ENCODE measurements at places on chromosomes 3 and 15.

DNA sequence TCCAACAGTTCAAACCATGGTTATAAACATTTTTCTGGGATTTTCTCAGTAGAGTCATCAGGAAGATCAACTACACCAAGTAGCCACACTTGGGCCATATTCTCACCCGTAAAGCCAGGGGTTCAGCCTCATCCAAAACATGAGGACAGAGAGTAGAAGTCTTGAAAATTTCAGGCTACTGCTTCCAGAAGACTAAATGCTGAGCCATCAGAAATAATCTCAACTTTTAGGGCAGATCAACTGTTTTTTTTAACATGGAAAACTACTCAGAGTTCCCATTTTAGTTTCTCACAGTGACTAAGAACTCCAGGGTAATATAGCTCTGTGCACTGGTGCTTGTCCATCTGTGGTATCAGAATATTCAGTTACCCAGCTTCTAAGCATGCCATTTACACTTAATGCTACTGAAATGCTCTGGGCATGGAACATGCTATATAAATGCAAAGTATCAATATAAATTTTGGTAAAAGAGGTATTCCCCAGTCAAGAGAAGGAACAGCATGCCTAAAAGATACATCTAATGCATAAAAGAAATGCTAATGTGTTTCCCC, 300.1 kb upstream of the LRRN1 start:
- no peak for DNase-seq

DNA sequence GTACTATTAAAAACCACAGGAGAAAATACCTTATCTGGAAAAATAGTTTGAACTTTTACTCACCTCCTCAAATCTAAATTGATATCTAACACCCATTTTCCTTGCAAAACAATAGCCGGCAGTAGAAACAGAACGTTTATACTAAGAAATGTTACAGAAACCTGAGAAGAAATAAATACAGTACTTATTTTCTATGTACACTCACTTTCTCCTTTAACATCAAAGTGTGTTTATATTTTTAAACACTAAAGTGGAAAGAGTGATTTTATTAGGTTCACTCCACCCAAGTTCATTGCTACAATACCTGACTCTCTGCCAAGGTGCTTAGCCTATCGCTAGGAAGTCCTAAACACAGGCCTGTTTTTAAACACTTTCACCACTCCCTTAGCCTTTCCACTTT, 87.8 kb upstream of the TJP1 start:
- DNase-seq: no peak

DNA sequence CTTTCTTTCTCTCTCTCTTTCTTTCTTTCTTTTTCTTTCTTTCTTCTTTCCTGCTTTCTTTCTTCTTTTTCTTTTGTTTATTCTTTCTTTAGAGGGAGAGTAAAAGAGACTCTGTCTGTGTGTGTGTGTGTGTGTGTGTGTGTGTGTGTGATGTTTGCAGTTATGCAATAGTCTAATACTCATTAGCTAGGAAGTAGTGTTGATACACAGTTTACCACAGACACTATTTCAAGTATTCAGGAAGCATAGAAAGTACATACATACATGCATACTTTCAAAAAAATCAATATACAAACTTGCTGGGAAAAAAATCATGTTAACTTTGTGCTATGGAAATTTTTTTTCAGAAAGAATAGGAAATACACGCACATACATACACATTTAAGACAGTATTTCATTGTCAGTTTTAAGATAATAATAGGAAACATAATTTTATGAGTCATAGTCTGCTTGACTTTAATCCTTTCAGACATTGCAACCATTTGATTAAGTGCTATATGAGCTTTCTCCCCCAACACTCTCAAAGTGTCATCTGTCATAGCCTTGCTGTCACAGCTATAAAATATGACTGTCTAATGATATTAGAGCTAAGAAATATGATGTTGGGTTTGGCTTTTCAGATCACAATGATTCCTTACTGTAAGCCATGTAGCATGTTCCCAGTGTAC, 74.9 kb upstream of the EPHA3 start:
- no peak for DNase-seq

DNA sequence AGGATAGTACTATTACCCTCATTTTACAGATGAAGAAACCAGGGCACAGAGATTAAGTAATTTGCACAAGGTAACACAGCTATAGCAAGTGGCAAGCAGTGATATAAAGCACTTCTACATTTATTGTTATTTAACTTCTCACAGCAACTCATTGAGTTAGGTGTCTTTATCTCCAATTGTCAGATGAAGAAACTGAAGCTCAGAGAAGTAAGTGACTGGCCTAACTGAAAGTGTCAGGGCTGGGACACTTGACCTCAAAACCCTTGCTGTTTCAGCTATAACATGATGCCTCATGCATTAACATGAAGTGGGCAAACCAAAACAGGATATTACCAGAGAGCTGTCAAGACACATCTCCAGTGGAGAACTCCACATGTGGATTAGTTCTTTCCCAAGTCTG, 65.8 kb upstream of the LEKR1 start:
- no peak for DNase-seq

DNA sequence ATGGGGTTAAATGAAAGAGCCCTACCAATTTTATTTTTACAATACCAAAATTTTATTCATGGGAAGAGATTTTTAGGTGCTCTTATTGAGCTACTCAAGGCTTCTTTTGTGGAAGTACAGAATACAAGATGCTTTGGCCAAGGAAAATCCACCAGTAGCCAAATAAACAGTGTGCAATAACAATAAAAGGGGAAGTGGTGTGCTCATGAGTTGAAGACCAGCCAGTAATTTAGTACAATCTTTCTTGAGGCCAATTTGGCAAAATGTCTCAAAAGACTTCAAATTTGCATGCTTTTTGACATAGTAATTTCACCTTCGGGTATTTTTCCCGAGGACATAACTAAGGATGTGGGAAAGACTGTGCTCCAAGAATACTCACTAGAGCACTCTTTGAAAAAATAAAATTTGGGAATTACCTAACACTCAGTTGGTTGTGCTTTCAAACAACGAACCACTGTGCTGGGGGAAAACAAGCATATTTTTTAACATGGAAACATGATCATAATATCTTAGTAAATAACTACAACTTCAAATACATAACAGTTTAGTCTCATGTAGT, 294.0 kb downstream of the DIPK2A start:
- DNase-seq: no peak

DNA sequence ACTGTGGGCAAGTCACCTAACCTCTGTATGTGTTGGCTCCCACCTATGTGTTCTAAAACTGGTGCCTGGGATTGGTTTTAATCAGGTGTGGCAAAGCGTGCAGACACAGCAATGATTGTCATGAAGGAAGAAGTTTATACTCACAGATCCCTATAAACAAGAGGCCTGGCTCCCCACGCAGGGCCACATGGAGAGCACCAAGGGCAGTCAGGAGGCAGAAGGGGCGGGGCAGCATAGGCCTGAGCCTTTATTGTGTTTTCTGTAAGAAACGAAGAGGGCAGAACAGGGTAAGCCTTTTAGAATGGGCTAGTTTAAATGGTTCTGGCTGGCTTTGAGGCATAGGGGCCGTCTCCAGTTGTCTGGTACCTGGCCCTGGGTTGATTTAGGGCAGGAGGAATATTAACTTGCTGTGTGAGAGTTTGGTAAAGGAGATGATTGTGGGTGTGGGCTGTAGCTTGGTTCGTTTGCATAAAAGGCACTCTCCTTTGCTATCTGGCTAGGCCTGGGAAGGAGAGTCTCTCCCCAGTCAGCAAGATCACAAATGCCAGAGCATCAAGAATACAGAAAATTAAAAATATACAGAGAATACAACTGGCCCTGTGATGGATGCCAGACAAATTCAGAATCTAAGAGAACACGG, 2.2 kb upstream of the FBXW12 start:
- peak; percentile 16 for DNase-seq

DNA sequence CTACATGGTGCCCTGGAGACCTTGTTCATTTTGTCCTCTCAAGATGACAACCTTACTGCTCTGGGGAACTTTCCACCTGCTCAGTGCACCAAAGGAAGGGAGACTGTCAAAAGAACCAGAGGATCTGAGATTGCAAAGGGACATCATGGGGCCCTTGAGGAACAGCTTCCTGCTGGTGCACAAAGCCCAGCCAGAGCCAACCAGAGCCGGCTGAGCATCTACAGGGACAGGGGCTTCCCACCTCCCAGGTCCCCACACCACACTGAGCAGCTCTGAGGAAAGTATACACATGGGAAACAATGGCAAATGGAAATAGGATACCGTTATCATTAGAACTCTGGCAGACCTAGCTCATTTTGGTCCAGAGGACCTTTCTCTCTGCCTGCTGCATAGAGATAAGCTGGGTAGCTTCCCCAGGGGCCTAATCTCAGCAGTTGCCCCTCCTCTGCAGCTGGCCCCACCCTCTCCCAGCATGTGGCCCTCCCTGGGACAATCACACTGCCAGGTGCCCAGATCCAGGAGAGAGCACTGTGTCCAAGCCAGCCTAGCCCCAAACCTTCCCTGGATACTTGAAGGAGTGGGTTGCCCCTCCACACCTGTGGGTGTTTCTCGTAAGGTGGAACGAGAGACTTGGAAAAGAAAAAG, 123.4 kb upstream of the PRR20G start:
- DNase-seq: peak; percentile 78

- DNase-seq: peak; percentile 28
Measured at GRCh38 chr3:131147534-131147933, 120.9 kb downstream of the NEK11 start.

- DNase-seq: no peak
Measured at GRCh38 chr15:48596415-48596814, 49.1 kb downstream of the FBN1 start.

- peak; percentile 8 for DNase-seq
Measured at GRCh38 chr3:3800685-3801493, 1.7 kb downstream of the LRRN1 start.

DNA sequence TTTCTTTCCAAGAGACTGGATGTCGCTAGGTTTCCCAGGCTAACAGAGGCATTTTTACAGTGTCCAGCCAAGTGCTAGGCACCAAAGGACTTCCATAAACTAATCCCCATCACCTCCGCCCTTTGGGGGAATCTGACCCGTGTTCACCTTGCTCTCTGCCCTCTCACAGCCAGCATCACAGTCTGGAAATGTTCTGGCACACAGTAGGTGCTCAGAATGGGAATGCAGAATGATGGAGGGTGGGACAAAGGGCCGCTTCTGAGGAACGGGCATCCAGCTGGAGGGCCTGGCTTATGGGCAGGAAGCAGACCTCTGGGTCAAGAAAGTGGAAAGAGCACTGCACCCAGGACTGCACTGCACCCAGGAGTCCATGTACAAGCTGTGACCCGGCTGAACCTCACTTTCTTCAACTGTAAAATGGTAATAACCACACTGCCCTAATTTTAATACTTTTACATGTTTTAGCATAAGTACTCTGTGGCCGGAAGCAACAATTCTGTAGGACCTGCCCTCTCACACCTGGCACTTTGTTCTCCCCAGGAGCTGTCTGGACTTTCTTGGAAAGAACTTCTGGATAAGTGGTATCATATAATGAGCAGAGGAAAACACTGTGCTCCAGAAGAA, 901 bp upstream of the NMB start:
- DNase-seq: no peak

GRCh38 chr3:100008081-100008698, 106.1 kb downstream of the FILIP1L start:
- DNase-seq: peak; percentile 18

DNA sequence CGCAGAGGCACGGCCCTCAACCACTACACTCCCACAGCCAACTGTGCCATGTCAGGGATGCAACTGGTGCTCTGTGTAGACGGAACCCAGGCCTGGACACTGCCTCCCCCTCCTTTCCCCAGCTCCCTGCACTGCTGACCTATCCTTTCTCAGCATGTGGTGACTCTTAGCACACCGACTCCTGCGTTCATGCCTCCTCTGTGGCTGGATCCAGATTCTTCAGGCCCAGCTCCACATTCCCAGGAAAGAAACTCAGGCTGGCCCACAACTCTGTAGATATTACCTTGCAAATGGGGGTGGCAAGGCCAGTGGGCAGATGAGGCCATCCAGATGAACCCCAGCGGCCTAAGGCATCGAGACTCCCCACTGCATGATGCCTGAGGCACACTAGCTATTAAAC, 272.7 kb downstream of the OCA2 start:
- no peak for DNase-seq

DNA sequence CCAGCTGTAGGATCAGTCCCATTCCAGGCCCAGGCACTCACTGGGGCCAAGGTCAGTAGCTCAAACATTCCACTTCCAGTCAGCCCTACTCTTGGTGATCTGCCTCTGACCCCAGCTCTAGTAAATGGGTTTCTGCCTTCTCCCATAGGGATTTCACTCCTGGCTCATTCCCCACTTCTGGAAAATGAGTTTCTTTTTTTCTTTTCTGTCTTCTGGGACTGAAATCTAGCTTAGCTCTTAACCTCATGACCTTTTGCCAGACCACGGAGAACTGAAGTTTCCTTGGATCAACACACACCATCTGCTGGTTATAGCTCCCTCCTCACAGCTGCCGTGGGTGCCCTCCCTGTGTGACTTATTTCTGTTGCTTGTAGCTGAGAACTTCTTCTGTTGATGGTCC, 21.3 kb downstream of the MME start:
- no peak for DNase-seq

DNA sequence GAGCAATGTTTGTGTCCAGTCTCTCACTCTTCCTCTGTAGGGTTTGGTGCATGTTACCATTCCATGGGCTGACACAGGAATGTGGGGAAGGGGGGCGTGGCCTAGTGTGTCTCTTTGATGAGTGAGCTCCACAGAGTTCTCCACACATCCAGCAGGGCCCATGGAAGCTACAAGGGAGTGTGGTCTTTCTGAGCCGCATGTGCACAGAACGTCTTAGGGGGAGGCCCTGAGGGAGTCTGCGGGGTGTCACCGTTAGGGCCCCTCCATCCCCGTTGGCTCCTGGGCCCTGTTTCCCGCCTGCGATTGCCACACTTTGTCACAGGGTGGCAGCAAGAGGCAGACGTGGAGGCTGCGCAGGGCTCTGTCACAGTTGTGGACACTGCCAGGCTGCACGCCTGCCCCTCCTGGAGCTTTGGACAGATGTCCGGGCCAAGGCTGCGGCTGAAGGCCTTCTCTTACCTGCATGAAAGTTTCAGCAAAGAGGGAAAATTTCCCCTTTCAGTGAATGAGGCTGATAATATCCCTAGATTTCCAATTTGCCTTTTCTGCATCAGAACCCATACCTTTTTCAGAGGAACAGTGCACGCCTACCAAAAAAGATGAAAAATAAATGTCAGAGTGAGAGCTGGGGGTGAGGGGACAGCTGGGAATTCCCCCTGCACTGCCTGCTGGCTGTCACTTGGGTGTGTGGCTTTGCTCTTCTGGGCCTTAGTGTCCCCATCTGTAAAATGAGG, 24.3 kb downstream of the CACNA2D3 start:
- DNase-seq: peak; percentile 51

DNA sequence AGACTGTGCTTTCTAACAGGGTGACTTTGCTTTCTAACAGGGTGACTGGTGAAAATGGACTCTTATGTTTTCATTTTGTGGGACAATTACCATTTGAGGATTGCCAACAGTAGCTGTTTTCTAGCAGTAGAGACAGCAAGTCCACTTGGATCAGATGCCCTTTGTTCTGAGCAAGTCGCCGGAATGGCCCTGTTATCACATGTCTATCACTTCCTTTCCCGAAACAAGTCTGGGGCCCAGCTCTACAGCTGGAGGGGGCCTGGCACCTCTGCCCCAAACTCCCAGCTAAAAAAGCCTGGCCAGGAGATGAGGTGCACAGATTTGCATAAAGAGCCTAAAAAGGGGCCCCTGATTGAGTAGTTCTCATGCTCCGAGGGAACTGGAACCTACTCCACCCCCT, 44.6 kb downstream of the THBS1 start:
- no peak for DNase-seq

GRCh38 chr15:40736575-40736974, 18.5 kb downstream of the RMDN3 start:
- no peak for DNase-seq

All from HAP-1 (cell line).